ENCODE measurements at places on chromosomes 5 and 9.

DNA sequence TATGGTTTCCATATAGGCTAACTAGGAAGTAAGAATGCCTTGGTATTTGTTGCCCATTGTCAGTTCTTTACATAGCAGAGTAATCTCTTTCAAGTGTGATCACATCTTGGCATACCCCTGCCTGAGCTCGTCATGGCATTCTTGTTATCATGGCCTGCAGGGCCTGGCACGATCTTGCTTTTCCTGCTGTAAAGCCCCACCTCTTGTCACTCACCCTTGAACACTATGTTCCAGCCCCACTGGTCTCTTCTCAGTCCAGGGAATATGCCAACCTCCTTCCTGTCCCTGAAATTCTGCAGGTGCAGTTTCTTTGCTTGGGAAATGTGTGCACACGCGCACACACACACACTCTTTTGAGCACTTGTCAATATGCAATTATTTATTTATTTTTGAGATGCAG lies 250.2 kb upstream of the DMRT1 start:
- DNase-seq: no peak

- DNase-seq: no peak
Measured at GRCh38 chr5:129905473-129906176, 1.4 kb downstream of the CHSY3 start.

- DNase-seq: no peak
Measured at GRCh38 chr9:78781681-78782080, 484.8 kb downstream of the PSAT1 start.

DNA sequence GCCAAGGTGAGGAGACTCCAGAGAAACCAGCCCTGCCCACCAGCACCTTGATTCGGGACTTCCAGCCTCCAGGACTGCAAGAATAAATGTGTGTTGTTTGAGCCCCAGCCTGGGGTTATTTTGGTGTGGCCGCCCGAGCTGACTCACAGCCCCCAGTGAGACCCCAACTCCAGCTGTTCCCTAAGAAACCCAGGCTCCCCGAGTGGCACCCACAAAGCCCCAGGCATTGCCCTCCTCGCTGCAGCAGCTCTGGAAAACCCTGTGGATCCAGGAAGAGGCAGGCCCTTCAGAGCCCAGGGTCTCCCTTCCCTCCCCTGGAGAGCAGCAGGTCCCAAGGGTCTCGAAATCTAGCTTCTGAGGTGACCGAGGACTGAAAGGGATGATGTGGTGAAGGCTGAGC lies 69.2 kb upstream of the PPP1R26 start:
- DNase-seq: no peak

- DNase-seq: no peak
Measured at GRCh38 chr9:118961857-118962256, 407.4 kb downstream of the BRINP1 start.

- no peak for DNase-seq
Measured at GRCh38 chr5:10856071-10856470, 95.0 kb upstream of the DAP start.

DNA sequence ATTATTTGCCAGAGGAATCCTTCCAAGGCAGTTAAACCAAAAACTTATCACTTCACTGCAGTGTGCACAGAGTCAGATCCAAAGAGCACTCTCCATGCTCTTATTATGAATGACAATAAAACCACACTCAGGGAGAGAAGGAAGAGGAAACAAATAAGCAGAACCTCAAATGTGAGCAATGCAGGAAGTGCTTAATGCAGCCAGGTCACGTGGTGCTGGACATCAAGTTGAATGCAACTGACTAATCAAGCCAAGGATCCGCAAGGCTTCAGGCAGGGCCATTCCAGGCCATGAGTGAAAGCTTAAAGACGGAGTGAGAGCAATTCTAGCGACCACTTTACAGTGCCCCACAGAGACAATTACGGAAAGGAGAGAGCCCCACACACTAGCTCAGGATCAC lies 230.4 kb upstream of the PUM3 start:
- no peak for DNase-seq

GRCh38 chr9:16901590-16901989 lies 31.1 kb upstream of the BNC2 start:
- DNase-seq: no peak

GRCh38 chr5:177027665-177028064 lies 5.2 kb downstream of the ZNF346 start:
- DNase-seq: no peak

GRCh38 chr5:11595045-11595444 lies 309.2 kb downstream of the CTNND2 start:
- DNase-seq: no peak

GRCh38 chr9:121075251-121076036 lies 689 bp downstream of the CNTRL start:
- no peak for DNase-seq

- no peak for DNase-seq
Measured at GRCh38 chr9:134624137-134624591, 17.4 kb upstream of the COL5A1 start.

DNA sequence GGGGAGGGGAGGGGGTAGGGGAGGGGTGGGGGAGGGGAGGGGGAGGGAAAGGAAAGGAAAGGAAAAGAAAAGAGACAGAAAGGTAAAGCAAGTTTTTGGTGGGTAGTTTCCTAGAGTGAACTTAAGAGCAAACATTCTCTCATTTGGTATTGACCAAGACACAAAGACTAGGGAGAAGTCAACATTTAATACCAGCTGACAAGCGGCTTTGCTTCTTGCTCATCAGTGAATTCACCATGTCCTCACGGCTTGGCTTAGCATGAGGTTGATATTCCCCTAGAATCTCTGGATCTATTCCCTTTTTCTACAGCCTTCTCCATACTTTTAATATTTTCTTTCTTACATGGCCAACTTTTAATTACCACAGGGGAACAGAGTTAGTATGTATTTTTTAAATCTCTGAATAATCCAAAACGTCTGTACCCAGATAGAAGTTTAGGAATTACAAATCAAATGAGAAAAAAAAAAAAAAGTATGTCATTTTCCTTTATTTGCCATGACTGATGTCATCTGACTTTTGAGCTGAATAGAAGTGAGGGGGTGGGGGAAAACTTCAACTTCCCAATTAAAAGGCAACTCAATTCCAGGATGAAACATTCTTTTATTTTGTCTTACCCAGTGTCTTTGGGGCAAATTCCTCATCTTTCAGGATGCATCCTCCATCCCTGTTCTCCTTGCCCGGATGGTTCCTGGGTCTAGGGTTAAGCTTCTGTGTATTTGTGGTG lies 40.1 kb upstream of the GLIS3 start:
- no peak for DNase-seq

DNA sequence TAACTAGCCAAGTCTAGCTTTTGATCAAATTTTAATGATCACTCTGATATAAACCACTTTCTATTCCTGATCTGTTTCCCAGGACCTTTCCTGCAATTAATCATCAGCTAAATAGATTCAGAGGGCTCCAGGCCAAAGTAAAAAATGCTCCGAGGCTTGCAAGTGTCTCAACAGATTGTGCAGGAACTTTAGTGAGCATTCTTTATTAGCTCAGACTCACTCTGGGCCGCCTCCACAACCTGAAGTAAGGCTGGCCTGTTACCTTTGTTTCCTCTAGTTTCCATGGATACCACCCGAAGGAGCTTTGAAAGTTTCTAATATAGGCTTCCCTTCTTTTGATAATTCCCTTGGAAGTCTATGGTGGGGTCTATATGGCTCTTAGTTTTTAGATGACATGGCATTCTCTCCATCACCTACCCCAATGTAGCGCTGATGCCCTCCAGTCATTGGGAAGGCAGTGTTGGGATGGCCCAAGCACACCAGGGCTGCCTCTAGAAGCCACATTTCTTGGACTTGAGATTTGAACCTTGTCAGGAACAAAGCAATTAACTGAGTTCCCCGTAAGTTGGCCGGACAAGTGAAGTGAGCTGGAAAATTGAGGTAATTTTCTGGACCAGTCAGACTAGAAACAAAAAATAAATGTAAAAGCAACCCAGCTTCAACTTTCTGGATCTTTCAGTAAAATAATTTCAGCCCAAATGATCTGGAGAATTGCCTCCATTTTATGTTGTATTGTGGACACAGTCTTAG lies 97.6 kb upstream of the LHFPL2 start:
- no peak for DNase-seq

- no peak for DNase-seq
Measured at GRCh38 chr9:15469862-15470261, 40.9 kb downstream of the PSIP1 start.

DNA sequence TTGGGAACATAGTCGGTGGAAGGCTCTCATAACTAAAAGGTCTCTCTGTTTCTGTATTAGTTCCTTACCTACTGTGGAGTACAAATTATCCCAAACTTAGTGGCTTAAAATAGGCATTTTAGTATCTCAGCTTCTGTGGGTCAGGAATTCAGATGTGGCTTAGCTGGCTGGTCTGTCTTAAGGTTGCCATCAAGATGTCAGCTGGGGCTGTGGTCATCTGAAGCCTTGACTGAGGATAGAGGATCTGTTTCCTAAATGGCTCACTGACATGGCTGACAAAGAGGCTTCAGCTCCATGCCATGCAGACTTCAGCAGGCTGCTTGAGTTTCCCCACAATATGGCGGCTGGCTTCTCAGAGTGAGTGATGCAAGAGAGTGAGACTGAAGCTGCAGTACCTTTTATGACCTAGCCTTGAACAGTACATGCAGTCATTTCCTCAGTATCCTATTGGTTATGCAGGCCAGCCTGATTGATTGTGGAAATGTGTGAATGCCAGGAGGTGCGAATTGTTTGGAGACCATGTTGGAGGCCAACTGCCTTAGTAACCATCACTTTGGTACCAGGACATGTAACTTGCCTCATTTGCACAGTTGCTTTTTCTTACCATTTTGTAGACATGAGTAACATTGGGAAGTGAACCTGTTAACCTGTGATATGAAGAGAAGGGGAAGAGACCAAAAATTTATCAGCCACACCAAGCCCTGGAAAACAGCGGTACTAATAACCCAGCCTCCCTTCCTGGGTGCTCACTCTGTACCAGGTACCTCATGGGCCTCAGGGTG lies 152.8 kb upstream of the IER5L start:
- no peak for DNase-seq

DNA sequence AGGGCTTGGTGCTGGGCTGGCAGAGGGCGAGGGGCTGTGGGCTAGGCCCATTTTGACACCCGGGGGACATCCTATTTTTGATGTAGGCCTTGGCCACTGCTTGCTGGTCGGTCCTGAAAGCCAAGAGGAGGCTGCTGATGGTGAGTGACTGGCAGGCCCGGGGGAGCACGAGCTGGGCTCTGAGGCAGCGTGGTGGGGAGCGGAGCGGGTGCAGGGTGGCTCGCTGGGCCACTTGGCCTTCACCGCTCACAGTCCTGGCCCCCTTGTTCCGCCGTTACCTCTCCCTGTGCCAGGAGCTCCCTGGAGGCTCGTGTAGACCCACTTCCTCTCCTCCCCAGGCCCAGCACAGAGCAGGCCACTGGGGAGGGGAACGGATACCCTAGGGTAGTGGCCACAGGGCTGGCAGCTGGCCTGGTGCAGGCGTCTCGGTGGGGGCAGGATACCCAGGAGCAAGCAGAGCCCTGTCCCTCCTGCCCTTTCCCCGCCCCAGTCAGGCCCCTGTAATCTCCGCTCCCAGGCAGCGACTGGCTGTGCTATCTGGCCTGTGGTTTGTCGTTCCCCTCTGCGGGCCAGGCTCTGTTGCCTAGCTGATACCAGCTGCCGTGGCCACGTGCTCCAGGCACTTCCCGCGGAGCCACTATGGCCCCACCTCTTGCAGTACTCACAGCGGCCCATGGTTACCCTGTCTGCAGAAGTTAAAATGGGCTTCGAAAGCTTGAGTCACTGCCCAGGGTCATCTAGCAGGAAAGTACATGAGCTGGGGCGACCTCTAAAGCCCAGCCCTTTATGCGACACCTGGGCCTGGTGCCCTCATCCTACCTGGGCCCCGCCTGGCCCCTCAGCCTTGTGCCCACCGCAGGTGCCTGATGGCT lies 11.7 kb upstream of the DOLPP1 start:
- peak; percentile 53 for DNase-seq

DNA sequence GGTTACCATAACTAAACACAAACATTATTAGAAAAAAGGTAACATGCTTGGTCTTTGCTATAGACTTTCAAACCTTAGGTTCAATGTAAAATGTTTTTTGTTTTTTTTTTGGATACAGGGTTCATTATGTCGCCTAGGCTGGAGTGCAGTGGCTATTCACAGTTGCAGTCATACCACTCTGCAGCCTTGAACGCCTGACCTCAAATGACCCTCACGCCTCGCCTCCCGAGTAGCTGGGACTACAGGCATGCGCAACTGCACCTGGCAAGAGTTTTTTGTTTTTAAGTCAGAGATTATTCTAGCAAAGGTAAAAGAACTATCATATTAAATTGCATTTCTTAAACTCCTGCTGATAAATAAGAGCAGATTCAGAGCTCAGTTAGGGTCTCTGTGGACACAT lies 55.1 kb upstream of the NR5A1 start:
- no peak for DNase-seq

- DNase-seq: no peak
Measured at GRCh38 chr5:157494178-157494832, 34.3 kb downstream of the NIPAL4 start.

- DNase-seq: no peak
Measured at GRCh38 chr5:74367241-74367733, 273.2 kb downstream of the ENC1 start.

DNA sequence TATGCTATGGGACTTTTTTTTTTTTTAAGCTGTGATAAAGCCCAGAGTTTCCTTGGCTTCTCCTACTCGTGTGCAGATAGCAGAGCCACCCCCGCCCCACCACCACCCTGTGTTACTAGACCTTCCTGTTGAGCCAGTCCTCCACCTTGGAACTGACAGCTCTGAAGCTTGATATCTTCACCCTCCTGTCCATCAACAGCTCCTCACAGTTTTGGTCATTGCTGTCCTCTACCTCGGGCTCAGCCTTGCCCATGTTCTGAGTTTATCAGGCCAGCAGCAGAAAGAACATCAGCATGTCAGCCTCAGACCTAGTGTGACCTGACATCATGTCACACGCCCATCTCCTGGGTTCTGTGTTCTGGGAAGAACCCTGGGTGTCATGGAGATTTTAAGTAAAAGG lies 167.1 kb upstream of the RAI14 start:
- DNase-seq: no peak

- DNase-seq: no peak
Measured at GRCh38 chr5:149256451-149256850, 15.2 kb upstream of the AFAP1L1 start.

GRCh38 chr9:88659126-88659525 lies 124.1 kb downstream of the NXNL2 start:
- DNase-seq: no peak

- DNase-seq: no peak
Measured at GRCh38 chr5:34039398-34040157, 3.4 kb downstream of the C1QTNF3 start.

GRCh38 chr5:139708877-139709581 lies 60.9 kb downstream of the CXXC5 start:
- DNase-seq: no peak
